CD4-positive, alpha-beta T cell (primary cell): ENCODE measurements at places on chromosomes 5 and 9. TPM values are rescaled to one million over a fixed set of nuclear protein-coding genes. Genes with fewer than 3 reads are reported as not detected.

NUP155 gene
- total RNA-seq, result 26.0 TPM

LHX2 gene
- not detected for total RNA-seq

GRCh38 chr9:101440714-101441230 lies 5.2 kb upstream of the ALDOB start:
- no peak for DNase-seq

DNA sequence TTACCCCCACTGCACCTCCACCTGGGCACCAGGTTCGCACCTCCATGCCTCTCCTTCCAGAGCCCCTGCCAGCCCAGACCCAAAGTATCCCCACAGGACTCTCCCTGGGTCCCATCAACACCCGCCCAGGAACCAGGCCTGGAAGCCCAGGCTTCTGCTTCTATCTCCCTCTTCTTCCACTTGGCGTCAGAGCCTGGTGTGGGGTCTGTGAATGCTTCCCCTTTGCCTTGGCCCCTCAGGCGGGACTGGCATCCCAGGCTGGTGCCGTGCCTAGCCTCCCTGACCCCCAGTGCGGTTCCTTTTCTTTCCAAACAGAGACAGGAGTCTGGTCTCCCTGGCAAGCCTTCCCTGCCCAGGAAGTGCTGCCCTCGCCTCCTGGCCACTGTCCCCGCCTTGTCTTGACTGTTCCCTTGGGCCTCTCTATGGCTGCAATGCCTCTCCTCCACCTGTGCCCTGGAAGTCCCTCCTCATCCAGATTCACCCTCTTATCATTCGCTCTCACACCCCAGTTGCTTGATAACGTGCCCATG lies 7.8 kb upstream of the TBC1D9B start:
- no peak for DNase-seq

GRCh38 chr5:8216921-8217320 lies 348.0 kb downstream of the MTRR start:
- no peak for DNase-seq
